ENCODE measurements at places on chromosomes 3 and 15.
A peak's percentile ranks its signal among the peaks of the same experiment; 100 is the strongest.

GRCh38 chr3:13709706-13710105 lies 160.8 kb downstream of the FBLN2 start:
- no peak for DNase-seq

GRCh38 chr3:140403079-140403478 lies 274.8 kb upstream of the TRIM42 start:
- no peak for DNase-seq

- DNase-seq, result no peak
Observed at GRCh38 chr3:181998828-181999227, 287.1 kb downstream of the SOX2 start.

- no peak for DNase-seq
Observed at GRCh38 chr3:54856271-54856670, 71.6 kb downstream of the LRTM1 start.

DNA sequence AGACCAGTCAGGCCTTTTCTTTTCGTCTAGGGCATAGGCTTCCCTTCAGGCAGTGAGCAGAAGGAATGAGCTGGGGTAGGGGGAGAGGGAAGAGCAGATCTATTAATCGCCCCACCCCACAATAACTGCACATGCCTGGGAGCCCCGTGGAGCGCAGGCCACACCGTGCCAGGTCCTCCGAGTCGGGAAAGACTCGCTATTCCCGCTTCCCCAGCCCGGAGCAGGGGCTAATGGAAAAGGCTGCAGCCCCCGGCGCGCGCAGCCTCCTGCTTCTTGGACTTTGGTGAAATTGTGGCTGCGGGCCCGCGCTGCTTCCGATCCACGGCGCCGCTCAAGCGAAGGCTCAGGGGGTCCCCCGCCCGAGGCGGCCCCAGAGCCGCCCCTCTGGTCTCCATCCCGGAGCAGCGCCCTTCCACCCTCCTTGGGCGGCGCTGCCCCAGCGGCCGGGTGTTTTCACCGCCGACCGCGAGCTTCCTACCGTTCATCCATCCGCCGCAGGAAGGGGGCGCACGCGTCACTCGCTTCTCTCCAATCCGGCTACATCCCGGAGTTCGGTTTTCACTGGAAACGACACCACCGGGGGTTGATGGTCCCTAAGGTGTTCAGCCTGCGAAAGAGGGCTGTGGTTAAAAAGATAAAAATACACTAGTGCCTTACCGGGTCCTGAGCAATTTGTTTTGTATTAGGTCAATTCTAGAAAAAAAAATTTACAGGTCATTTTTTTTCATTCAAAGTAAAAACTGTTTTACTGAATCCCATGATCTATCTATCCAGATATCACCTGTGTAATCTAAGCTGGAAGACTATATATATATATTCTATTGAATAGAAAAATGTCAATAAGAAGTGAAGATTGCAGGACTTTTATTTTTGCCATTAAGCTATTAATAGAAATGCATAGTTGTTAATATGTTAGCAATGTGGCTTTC lies 4.4 kb upstream of the SYNM start:
- DNase-seq, result peak; percentile 92

GRCh38 chr3:99842826-99843589 lies 25.3 kb downstream of the CMSS1 start:
- DNase-seq, result no peak

DNA sequence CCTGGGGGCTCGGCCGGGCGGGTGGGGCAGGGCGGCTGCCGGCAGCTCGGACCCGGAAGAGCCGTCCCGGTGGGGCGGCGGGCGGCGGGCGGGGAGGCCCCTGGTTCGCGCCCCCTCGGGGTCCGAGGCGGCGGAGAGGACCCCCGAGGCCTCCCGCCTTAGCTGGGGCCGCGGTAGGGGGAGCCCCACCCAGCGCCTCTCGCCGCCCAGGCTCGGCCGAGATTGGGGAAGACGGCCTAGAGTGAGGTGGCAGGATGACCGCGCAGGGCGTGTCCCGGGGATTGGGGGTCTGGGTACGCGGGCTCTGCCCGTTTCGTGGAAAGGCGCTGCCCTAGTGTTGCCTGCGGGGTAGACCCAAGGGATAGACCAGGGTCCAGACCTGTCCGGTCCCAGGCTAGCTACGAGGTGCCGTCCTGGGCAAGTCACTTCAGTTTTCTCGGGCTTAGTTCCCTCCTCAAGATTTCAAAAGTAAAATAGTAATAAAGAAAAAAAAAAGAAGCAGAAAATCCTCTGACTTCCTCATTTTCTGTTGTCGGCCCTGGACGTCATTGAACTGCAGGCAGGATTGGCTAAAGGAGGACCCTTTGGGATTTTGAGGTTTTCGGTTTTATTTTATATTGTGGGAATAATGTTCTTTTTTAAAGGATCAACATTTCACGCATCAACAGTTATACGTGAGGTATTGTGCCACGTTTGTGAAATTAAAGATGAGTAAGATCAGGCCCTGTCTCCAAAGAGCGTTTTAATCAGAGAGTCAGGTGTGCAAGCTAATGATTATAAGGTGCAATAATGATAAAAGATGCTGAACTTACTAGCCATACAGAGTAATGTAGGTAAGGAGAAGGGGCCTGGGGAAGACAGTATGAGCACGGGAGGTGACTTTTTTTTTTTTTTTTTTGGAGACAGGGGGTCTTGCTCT lies 679 bp downstream of the IQGAP1 start:
- peak; percentile 80 for DNase-seq

DNA sequence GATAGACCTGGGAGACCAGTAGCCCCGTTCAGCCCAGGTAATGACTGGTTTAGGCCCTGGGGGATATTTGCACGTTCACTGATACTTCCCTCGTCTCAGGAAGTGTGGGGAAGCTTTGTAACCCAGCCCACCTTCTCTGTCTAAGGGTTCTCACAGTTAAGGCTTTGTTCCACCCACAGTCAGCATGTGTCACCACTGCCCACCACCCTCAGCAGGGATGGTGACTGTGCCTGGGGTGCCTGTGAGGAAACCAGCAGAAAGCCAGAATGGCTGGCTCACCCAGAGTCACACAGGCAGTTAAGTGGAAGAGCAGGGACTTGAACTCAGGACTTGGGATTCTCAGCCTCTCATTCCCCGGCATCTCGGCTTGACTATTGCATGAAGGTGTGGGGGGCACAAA lies 5.2 kb downstream of the KBTBD13 start:
- no peak for DNase-seq

- no peak for DNase-seq
Observed at GRCh38 chr3:54273791-54274190, 151.4 kb downstream of the CACNA2D3 start.

GRCh38 chr15:72338617-72339321 lies 18.8 kb upstream of the CELF6 start:
- no peak for DNase-seq

DNA sequence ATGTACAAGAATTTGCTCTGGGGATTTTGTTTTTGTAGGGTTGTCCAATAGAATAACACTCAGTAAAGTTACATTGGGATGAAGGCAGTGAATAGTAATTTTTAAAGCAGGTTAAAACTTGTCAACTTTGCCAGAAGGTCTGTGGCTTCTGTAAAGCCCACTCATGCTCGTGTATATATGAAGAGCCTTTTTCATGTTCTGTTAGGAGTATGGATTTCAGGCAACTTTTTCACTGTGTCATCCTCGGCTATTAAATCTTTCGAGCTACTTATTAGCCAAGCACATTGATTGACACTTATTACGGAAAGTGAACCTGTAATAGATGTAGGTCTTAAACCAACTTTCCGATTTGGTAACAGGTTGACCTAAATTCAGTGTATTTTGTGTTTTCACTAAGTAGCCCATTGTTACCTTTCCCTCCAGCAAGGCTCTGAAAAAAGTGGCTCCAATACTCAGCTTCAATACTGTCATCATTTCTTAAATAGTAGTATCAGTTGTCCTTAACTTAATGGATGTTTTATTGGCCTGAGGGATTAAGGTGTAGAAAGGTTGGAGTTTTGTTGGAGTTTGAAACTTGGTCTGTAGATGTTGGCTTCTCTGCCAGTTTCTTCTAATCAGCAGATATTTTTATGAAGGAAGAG lies 1.7 kb downstream of the PAK2 start:
- no peak for DNase-seq

DNA sequence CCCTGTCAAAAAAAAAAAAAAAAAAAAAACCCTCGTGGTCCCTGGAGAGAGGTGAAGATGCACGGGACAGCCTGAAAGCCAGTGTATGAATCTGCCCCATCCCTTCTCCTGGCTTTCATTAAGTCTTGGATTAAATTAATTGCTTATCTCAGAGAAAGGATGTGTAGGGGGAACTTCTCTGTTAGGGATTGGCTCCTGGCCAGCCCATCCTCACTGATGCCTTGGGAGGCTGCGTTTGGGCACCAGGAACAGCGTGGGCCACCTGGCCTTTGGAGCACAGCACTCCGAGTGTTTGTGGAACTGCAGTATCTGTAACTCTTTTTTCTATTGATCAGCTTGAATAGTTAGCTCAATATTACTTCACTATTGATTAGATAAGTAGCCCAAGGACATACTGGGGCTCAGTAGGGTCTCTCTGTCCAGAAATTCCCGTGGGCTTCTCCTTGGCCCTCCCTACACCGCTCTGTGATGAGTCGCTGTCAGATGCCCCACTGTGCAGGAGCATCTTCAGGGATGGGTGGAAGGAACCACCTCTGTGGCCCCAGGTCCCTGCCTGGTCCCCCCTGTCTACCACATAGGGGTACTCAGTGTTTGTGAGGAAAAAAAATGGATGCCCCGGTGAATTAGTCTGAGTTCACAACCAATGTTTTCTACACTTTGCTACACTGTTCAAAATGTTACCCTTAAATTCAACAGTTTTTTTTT lies 2.0 kb downstream of the PXYLP1 start:
- DNase-seq, result no peak

DNA sequence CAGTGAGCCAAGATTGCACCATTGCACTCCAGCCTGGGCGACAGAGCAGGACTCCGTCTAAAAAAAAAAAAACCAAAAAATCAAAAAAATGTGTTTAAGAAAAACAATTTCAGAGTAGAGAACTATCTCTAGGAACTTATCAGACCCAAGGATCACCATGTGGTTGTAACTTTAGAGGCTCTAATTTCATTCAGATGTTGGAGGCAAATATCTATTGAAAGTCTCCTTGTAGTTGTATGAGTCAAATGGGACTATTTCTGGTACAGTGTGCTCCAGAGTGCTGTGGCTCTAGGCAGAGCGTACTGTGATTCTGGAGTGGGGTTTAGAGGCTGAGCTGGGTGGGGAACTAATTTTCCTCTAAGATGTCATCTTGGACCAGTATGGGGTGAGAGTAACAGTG lies 398.7 kb downstream of the SHQ1 start:
- no peak for DNase-seq

DNA sequence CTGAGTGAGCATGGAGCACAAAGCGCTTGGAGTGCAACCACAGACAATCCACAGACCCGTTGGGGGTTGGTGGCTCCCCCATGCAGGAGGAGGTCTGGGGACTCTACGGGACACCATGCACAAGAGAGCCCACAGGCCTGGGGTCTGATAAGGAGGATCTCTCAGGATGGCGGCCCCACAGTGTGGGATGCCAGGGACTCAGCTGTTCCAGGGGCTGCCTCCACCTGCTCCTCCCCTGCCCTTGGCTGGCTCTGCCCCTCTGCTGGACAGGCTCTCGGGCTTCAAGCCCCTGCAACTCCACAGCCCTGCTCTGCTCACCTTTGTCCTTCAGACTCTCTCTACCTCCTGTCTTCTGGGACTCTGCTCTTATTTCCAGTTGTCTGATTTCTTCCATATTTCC lies 184.5 kb upstream of the CHRNA7 start:
- DNase-seq, result no peak

DNA sequence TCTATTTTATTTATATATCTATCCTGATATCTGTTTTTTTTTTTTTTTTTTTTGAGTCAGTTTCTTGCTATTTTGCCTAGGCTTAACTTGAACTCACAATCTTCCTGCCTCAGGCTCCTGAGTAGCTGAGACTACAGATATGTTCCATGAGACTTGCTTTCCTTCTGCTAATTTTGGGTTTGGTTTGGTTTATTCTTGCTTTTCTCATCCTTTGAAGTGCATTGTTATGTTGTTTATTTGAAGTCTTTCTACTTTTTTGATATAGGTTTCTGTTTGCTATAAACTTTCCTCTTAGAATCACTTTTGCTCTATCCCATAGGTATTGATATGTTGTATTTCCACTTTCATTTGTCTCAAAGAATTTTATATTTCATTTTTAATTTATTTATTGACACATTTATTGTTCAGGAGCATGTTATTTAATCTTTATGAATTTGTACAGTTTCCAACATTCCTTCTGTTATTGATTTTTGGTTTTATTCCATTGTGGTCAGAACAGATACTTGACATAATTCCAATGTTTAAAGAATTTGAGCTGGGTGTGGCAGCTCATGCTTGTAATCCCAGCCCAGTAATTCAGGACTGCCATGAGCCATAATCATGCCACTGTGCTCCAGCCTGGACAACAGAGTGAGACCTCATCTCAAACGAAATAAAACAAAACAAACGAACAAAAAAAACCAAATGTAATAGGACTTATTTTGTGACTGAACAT lies 62.3 kb upstream of the PLSCR4 start:
- no peak for DNase-seq

DNA sequence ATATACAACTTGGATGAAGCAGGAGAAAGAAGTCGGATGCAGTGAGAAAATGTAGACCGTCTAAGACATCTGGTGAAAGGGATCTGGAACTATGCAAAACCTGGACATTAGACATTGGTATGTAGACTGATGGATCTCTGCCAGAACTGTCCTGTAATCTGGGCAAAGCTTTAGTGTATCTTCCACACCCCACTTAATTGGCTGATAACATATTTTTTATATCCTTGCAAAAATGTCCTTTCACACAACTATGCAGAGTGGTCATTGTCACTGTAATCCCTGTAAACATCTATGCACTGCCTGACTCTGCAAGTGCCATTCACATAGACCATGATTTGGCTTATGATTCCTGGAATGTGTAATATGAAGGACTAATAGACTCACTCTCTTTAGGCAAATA lies 163.1 kb downstream of the TUSC7 start:
- no peak for DNase-seq

- DNase-seq, result no peak
Observed at GRCh38 chr15:58699769-58700168, 49.7 kb downstream of the ADAM10 start.

GRCh38 chr3:186759231-186759930 lies 24.0 kb upstream of the EIF4A2 start:
- DNase-seq, result no peak

GRCh38 chr15:29268706-29269484 lies 727 bp downstream of the NSMCE3 start:
- peak; percentile 41 for DNase-seq

GRCh38 chr3:72579581-72580245 lies 268.5 kb downstream of the SHQ1 start:
- DNase-seq, result no peak

- no peak for DNase-seq
Observed at GRCh38 chr3:181614878-181615277, 96.8 kb upstream of the SOX2 start.

All from left ventricle myocardium superior (tissue), 1 donor.